ENCODE measurements at places on chromosomes 13 and 19.

- no peak for DNase-seq
Observed at GRCh38 chr13:89574077-89574476, 1773.4 kb upstream of the MIR17HG start.

DNA sequence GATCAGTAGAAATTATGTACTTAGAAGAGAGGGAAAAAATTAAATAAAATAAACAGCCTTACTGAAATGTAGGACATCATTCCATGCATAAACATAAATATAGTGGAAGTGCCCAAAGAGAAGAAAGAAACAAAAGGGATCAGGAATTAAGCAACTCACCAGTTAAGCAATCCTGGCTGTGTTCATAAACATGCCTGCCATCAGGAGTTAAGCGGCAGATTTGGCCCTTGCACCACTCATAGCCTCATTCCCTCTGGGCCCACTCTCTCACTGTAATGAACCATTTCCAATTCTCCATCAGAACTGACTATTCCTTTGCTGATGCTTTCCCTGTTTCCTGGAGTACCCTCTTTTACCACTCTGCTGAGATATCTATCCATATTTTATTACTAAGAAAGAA lies 281.4 kb downstream of the LHFPL6 start:
- no peak for DNase-seq

- peak; percentile 34 for DNase-seq
Observed at GRCh38 chr19:43524922-43525835, 1.8 kb downstream of the ETHE1 start.

- DNase-seq: no peak
Observed at GRCh38 chr19:48806818-48807589, 3.8 kb downstream of the BCAT2 start.

DNA sequence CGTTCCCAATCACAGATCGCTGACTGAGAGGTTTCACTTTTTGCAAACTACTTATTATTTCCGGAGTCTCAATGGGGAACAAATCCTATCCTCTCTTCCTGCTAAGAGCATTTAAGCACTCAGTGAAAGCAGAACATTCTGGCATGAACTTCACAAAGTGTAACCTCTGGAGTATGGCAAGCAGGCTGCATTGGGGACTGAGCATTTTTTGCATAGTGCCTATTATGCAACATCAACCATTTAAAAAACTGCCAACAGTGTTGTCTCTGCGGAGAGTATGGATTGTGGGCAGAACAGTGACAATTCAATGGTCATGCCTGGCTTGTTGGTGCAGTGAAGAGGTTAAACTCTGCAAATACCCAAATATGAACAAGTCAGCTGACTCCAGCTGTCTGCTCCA lies 484.6 kb downstream of the OLFM4 start:
- DNase-seq: no peak

GRCh38 chr13:113412440-113412839 lies 40.8 kb downstream of the ADPRHL1 start:
- DNase-seq: no peak

GRCh38 chr13:108463340-108463739 lies 166.1 kb upstream of the MYO16 start:
- no peak for DNase-seq

GRCh38 chr19:3467437-3468198 lies 12.7 kb downstream of the SMIM24 start:
- DNase-seq: no peak

- no peak for DNase-seq
Observed at GRCh38 chr13:97484301-97484700, 50.3 kb downstream of the RAP2A start.

DNA sequence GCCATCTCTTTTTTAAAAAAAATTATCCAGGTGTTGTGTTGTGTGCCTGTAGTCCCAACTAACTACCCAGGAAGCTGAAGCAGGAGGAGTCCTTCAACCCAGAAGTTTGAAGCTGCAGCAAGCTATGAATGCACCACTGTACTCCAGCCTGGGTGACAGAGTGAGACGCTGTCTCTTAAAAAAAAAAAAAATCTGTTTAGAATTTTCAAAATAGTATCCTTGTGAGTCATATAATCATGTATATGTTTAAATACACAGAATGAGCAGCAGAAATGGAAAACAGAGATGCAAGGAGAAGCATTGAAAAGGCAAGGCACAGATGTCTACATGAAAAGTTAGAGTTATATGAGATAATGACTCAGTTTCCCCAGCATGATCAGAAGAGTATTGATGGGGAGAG lies 31.2 kb downstream of the SYDE1 start:
- no peak for DNase-seq

DNA sequence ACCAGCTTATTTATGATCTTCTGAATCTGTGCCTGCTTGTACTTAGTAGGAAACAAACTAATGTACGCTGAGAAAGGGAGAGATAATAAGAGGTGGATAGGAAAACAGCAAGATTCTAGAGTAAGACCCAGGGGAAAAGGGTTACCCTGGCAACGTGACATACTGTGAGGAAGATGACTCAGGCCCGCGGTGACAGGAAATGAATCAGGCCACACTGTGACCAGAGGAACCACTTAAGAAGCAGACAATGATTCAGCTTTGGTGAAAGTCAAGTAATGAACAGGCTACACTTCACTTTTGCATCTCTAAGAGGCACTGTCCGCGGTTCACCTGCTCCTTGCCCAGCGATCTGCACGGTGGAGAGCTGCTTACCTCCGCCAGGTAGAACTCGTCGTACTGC lies 158.2 kb downstream of the NALCN start:
- DNase-seq: peak; percentile 32

- DNase-seq: peak; percentile 28
Observed at GRCh38 chr19:51259348-51260245, 8.7 kb downstream of the SIGLECL1 start.
